NCI-H69 (cell line): ENCODE measurements at places on chromosomes 6 and 20.

- peak; percentile 89 for DNase-seq
Measured at GRCh38 chr6:144581812-144582537, 296.8 kb downstream of the UTRN start.

DNA sequence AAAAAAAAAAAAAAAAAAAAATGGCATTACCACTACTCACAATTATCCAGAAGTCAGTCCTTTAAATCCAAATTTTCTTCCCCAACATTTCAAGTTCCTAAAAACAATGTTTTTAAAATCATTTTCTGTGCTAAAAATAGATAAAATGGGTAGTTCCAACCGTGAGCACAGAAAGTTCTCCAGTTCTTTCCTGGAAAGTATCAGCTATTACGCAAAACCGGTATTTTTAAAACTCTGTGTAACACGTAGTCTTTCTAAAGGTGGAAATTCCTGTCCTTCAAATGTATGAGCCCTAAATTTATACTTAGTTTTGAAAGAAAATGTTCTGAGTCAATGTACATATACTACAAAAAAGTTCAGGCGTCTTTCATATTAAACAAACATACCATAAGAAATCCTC is 83.5 kb upstream of the SCAF8 start:
- no peak for DNase-seq

GRCh38 chr6:121142093-121142492 is 192.2 kb downstream of the TBC1D32 start:
- no peak for DNase-seq

GRCh38 chr6:154501578-154501868 is 9.0 kb downstream of the CNKSR3 start:
- DNase-seq, result no peak

GRCh38 chr6:42335896-42336295 is 115.8 kb downstream of the TRERF1 start:
- no peak for DNase-seq

GRCh38 chr6:145199961-145200360 is 535.4 kb downstream of the EPM2A start:
- DNase-seq, result peak; percentile 85

- no peak for DNase-seq
Measured at GRCh38 chr20:6525447-6526303, 241.8 kb upstream of the BMP2 start.

DNA sequence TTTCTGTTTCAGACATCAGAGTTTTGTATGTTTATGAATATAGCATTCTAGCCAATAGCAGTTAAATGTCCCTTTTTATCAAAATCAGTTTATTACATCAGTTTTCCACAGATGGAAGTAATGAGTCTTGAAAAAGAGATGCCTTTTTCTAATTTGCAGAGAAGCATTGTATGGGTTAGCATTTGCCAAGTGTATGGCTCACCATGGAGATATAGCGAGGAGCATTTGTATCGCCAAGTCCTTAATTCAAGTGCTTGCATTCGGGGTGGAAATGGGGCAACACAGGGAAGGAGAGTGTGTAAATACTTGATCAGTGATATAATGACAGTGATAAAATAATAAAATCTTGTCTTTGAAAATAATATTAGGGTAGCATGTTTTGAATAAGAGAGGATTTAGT is 42.9 kb downstream of the TXLNB start:
- no peak for DNase-seq

GRCh38 chr6:108616544-108616943 is 55.8 kb downstream of the FOXO3 start:
- no peak for DNase-seq

DNA sequence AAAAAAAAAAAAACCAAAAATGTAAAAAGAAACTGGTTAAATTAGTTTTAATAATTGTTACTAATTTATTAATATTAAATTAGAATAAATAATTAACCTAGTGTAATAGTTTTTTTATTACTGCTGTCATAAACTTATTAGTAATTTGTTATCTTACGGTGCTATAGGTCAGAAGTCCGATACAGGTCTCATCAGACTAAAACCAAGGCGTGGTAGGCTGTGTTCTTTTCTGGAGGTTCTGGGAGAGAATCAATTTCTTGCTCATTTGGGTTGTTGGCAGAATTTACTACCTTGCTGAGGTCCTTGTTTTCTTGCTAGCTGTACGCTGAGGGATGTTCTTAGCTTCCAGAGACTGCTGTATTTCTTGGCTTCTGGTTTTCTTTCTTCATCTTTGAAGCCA is 85.9 kb upstream of the RNF24 start:
- DNase-seq, result no peak

DNA sequence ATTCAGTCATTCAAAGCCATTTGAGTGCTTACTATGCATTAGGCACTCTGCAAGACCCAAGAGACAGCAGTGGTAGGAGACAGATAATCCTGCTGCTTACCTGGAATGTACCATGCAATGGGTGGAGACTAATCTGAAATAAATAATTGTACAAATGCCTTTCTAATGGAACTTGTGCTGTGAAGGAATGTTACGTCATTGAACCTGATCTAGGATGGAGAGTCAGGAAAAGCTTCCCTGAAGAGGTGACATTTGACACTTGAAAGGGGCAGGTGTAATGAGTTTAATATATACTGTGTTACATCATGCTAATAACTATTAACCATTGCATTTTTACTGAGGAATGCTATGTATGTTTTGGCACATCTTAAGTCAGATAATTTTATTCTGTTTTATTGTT is 491.0 kb upstream of the FLRT3 start:
- DNase-seq, result peak; percentile 20

DNA sequence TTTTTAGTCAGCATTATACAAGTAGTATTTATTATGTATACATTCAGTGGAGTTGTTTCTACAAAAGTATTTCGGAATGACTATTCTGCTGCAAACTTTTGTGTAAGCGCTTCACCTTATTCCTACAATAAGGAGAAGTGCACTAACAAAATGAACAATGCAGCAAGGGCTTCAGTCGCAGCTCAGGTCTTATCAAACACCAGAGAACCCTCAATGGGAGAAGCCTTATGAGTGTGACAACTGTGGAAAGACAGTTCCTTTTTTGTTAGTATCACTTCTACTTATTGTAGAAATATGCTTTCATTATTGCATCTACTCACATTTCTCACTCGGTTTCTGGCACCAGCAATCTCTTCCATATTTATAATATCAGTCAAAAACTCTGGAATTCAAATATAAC is 18.8 kb downstream of the ZKSCAN3 start:
- DNase-seq, result no peak

DNA sequence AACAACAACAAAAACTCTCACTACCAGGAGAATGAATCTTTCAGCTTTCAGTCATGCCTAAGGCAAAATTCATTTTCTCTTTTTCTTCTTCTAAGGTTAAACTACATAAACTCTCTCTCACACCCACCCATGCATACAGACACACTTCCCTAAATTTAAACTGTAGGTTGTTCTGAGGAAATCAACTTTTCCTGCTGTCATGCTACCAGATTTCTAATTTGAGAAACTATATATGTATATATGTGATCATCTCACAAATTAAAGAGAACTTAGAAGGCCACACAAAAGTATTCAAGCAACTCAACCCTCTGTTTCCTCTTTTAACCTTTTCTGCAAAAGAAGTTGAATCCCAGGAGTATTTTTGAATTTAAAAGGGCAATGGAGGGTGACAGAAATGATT is 532.5 kb downstream of the KIF16B start:
- no peak for DNase-seq

- DNase-seq, result no peak
Measured at GRCh38 chr6:106540907-106541306, 88.4 kb downstream of the RTN4IP1 start.

DNA sequence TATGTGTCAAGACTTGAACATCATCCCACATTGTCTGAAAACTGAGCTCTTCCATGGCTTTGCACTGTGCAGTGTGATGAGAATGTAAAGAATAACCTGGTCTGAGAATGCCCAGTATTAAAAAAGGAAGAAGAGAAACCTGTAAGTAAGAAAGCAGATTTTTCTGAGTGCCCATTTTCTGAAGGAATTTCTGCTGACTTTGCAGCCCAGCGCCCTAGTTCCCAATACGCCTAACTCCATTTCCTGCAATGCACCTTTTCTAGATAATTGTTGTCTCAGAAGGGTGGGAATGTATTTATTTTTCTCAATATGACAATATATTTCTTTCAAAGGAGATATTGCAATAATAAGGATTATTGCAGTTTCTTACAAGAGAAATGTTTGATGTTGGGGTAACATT is 231.5 kb downstream of the HAO1 start:
- DNase-seq, result no peak

DNA sequence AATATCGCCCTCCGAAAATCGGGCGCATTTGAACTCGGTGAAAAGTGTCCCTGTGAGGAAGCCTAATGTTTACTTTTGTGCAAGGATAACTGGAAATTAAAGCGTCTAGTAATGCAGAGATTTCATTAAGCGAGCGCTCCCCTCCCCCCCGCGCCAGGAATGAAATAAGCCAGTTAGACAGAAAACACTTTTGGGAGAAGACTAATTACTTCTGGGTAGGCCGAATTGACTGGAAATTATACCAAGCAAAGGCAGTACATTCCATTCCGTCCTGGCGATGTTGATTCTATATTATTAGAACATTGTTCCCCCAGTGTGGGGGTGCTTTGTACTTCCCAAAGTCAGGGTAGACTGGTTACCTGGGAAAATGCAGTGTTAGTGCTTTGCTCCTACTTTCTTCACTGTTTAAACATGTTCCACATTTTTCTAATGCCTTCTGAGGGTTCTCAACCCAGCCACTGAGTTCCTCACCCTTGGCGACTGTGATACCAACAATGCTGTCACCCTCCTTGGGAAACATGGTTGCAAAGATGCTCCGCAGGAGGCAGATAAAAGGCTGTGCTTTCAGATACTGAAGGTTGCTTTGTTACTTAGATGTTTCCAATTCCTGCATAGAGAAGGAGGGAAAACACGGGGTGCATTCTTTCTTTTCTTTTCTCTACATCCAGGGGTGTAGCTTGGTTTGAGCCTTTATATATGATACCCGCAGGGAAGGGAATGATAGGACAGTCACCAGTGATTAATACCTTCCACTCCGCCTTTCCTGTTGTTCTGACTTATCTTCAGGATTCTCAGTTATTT is 2.6 kb downstream of the GJA1 start:
- DNase-seq, result peak; percentile 88

DNA sequence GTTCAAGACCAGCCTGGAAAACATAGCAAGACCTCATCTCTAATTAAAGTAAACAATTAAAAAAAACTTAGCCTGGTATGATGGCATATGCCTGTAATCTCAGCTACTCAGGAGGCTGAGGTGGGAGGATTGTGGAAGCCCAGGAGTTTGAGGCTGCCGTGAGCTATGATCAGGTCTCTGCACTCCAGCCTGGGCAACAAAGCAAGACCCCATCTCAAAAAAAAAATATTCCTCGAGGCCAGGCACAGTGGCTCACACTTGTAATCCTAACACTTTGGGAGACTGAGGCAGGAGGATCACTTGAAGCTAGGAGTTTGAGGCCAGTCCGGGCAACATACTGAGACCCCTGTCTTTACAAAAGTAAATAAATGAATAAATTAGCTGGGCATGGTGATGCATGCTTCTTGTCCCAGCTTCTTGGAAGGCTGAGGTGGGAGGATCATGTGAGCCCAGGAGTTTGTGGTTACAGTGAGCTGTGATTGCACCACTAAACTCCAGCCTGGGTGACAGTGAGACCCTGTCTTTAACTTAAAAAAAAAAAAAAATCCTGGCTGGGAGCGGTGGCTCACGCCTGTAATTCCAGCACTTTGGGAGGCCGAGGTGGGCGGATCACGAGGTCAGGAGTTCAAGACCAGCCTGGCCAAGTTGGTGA is 9.3 kb upstream of the C2 start:
- DNase-seq, result no peak

DNA sequence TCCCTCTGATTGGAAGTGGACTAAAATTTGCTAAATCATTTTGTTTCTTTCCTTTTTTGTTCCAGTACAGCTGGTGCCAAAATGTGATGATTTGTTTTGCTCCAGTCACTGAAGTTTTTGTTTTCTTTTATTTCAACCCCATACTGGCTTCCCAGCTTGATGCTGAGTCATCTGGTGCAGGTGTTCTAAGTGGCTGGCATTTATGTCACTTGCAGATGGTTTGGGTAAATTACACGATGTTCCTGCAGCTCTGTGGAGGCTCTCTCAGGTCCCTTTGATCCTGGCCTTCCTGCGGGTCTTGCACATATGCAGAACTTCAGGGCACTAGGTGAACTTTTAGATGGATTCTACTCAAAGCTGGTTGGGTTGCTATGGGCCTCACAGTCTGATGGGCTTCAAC is 577.7 kb downstream of the HAO1 start:
- peak; percentile 90 for DNase-seq

DNA sequence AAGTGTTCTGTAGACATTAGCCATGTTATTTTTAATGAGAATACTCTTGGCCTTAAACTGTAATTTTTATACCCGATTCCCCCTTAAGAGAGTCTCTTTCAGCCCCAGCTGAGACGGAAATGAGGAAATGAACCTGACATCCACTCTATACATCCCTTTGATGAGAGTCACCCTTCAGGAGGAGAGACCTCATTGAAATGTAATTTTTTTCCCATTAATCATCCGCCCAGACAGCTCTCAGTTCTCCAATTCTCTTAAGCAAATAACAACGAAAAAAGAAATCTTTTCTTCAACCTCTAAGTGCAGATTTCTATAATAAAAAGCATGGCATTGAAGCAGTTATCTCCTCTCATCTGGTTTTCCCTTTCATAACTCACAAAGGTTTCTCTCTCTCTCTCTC is 243.8 kb upstream of the PMEPA1 start:
- DNase-seq, result no peak
